NCI-H2227 treated with DMSO at 0.1 percent for 48 hours (cell line): ENCODE measurements at places on chromosomes 4 and X.

- DNase-seq = no peak
Measured at GRCh38 chr4:151865312-151865711, 104.5 kb upstream of the GATB start.

DNA sequence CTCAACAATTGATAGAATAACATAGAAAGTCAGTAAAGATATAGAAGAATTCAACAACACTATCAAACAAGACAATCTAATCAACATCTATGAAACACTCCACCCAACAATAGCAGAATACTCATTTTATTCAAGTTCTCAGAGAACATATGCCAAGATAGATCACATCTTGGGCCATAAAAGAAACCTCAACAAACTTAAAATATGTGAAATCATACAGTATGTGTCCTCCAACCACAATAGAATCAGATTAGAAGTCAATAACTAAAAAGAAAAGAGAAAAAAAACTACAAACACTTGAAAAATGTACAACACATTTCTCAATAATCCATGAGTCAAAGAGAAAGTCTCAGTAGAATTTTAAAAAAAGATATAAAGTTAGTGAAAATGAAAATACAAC is 78.6 kb upstream of the LDB2 start:
- DNase-seq = no peak

GRCh38 chrX:22577181-22577580 is 304.5 kb downstream of the CBLL2 start:
- DNase-seq = no peak

DNA sequence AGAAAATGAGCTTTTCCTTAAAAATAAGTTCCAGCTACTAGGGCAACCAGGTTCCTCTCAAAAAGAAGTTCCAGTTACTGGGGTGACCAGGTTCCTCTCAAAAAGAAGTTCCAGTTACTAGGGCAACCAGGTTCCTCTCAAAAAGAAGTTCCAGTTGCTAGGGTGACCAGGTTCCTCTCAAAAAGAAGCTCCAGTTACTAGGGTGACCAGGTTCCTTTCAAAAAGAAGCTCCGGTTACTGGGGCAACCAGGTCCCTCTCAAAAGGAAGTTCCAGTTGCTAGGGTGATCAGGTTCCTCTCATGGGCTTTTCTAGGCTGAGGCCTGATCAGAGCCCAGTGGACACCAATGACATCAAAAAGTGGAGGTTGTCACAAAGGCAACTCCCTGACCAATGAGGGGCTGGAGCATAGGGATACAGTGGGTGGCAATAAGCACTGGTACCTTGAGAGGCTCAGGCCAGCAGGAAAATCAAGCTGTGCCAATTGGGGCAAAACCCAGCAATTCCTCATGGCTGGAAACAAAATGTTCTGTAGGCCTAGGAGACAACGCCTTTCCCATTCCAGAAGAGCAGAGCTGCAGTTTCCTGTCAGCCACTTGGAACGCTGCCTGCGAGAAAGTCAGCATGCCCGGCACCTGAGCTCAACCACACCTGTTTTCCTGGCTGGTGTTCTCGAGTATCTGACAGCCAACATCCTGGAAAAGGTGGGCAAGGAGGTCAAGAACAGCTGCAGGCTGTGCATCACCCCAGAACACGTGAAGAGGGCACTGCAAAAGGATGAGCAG is 12.3 kb upstream of the SYTL5 start:
- no peak for DNase-seq

GRCh38 chr4:47824840-47825239 is 13.0 kb downstream of the CORIN start:
- no peak for DNase-seq

DNA sequence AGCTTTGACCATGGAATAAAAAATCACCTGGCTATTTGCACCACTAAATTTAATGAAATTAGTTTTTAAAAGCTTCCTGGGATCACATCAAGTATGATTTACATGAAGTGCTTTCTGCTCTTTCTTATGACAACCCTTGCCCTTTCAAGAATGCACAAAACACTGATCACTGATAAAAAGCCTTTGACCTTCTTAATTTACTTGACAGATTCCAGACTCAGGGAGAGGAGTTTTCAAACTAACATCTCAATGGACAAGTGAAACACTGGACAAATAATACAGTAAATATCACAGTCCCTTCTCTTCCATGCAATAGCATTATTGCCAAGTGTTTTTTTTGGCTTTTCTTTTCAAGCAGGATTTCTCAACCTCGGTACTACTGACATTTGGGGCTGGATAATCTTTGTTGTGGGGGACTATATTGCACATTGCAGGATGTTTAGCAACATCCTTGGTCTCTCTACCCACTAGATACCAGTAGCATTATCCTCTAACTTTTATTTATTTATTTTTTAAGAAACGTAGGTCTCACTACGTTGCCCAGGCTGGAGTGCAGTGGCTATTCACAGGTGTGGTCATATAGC is 86.3 kb downstream of the ZNF827 start:
- DNase-seq = no peak

- DNase-seq = no peak
Measured at GRCh38 chrX:23333842-23334520, 668 bp upstream of the PTCHD1 start.

- no peak for DNase-seq
Measured at GRCh38 chr4:84433633-84434222, 65.4 kb downstream of the NKX6-1 start.

GRCh38 chr4:8908206-8908893 is 36.7 kb upstream of the HMX1 start:
- no peak for DNase-seq

DNA sequence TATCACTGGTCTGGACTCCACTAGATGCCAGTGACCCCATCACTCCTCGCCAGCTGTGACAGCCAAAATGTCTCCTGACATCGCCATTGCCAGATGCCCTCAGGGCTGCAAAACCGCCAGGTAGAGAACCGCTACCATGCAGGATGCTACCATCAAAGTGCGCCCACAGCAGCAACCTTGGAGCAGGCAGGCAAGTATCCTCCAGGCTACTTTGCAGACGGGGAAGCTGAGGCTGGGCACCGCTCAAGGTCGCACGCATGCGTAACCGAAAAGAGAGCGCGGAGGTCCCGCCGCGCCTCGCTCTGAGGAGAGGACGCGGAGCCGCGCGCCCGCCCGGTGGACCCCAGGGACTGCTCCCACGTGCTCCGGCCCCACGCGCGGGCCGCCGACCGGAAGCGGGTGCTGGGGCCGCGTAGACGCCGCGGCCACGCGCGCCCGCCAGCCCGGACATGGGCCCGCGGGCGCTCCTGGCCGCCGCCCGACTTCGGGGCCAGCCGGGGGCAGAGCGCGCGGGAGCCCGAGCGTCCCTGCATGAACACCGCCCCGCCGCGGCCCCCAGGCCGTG is at the start of gene STS:
Gene STS, plus strand, starts transcription at position 300 of the 565 bp plus-strand sequence. CDS start 105,488 bp downstream, outside the sequence.
- peak; percentile 50 for DNase-seq

DNA sequence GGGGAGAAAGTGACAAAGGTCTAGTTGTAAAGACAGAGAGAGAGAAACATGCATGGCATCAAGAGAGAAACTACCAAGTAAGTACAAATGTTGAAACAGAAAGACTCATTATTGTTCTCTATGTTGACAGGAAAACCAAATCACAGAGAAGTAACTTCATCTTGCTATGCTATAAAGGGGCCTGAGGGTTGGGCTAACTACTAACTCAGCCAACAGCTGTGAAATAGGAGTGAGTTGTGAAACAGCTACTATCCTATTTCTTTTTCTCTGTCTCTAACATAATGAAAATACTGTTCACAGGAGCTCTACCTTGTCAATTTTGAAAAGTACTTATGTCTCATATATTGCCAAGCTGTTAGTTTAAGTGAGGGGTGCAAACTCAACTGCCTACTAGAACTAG is 65.0 kb downstream of the MTMR8 start:
- DNase-seq = no peak

DNA sequence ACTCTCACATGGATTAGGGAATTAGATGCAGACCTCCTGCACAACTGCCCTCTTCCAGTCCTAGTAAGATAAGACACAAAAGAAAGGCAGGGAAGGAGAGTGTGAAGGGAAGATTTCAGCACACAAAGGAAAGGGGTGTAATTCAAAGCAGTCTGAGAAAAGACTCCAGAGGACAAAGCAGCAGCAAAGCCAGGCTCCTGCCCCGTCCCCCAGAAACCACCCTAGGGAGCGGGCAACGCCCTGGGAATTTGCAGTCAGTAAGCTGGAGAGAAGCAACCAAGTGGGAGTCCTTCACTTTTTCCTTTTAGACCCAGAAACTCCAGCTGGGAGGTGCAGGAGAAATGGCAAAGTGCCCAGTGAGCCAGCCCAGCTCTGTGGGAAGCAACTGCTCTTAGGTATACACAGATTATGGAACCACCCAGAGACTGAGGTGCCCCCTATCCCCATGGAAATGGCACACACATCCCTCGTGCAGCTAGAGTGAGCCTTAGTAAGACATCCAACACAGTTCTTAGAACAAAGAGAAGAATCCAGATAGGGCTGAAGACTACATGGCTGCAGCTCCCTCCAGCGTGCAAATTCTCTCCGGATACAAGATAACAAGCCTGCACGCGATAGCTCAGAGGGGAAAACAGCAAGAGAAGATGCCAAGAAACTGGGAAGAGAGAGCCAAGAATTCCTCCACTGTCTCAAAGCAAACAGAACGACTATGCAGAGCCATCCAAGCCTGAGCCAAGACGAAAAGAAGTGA is 26.5 kb upstream of the IRAK1 start:
- peak; percentile 58 for DNase-seq

GRCh38 chrX:101659601-101660063 is at the start of gene ARMCX2:
Gene ARMCX2, minus strand, starts transcription at chrX:101659850. Its CDS starts 2,262 bp downstream, at chrX:101657588.
- DNase-seq = peak; percentile 84

GRCh38 chrX:139200346-139200745 is 330.2 kb upstream of the F9 start:
- DNase-seq = no peak

DNA sequence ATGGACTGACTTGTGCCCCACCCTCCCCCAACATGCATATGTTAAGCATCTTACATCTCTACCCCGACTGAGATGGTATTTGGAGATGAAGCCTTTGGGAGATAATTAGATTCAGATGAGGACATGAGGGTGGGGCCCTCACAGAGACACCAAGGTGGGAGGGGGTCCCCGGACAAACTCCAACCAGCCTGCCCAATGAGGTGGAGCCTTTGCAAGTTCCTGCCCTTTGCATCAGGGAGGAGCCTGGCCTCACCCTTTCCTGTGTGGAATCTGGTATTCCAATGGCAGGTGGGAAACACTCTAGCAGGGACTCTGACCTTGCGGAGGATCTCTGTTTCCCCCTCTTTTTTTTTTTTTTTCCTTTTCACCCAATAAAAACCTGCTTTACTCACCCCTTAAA is 589.9 kb upstream of the BOD1L1 start:
- DNase-seq = no peak

- DNase-seq = no peak
Measured at GRCh38 chrX:19899217-19899788, 11.9 kb upstream of the SH3KBP1 start.

GRCh38 chrX:71671938-71672337 is 4.6 kb downstream of the LOC101059915 start:
- DNase-seq = no peak

DNA sequence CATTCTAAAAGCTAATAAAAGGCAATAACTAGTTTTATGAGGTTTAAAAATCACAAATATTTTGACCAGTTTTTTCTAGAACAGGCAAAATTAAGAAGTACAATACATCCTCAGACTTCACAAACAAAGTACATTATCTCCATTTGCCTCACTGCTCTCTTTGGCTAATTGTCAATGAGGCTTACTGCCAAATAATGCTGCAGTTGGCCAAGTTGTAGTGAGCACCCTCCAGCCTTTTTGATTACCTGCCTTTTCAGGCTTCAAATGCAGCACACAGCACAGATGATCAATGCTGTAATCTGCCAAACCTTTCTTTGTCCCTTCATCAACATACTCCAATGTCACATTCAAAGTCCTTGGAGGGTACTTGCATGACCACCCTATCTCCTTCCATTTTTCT is 605.2 kb downstream of the KLHL13 start:
- no peak for DNase-seq

DNA sequence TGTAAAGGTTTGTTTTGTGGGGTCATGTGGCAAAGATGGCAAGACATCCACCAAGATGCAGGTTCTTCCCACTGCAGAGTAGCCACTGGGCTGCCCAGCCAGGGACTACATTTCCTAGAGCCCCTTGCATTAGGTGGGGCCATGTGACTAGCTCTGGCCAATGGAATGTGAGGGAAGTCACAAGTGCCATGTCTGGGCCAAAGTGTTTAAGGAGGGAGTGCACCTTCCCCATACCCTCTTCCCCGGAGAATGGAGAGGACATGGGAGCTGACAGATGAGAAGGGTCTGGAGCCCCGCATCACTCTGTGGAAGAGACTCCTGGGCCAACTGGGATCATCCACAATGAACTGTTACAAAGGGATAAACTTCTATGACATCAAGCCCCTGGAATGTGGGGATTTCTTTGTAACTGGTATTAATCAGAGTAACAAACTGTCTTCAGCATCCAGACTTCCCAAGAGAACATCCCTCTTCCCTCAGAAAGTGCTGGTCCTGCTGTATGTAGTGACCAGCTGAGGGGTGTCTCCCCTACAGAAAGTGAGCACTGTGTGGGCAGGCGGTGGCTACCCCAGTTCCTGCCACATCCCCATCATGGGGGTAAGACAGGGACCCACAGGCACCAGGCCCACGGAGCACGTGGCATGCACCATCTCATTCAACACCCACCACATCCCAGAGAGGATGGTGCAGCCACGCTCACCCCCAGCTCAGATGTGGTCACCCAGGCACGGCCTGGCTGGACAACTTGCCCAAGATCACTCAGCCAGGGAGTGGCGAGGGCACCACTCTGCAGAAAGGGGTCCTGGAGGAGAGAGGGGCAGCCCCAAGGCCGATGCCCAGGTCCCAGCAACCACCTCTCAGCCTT is 10.9 kb downstream of the PPP2R2C start:
- no peak for DNase-seq

- no peak for DNase-seq
Measured at GRCh38 chrX:4622486-4623167, 909.2 kb upstream of the PRKX start.

DNA sequence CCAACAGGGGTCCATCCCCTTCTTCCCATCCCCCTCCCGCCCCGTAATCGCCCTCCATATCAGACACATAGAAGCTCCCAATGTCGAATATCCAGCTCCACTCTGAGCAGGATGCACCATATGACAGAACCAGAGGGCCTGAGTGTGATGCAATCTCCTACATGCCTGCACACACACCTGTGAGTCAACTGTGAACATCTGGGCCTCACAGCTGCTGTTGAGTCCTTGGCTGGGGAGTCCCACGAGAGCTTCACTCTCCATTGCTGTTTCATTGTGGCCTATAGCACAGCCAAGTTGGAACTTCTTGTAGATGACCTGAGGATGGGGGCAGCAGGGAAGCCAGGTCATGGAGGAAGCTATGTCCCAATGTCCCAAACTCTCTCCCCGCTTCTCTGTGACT is 8.2 kb downstream of the SLC38A5 start:
- no peak for DNase-seq

- no peak for DNase-seq
Measured at GRCh38 chr4:80462621-80463091, 127.1 kb downstream of the CFAP299 start.

GRCh38 chr4:107283587-107284559 is 247.8 kb upstream of the DKK2 start:
- no peak for DNase-seq

DNA sequence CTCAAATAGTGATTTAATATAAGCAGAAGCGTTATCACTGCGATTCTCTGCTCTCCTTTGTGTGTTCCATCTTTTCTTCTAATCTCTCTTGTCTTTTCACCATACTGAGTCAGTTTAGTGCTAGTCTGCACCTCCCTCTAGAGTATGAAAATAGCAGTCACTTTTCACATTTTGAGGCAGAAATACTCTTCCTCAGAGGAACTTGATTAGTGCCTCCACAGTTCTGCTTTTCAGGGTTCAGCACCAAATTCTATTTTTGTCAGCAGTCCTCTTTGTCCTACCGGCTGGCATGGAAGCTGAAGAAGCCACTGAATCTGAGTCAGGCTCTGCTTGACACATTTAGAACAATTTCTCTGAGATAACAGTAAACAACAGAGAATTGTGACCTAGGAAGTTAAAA is 49.7 kb upstream of the ANKRD17 start:
- DNase-seq = no peak
